H9 (cell line): ENCODE measurements at places on chromosomes 1 and 21. TPM values are rescaled to one million over a fixed set of nuclear protein-coding genes. Genes with fewer than 3 reads are reported as not detected.

The FMO3 gene
- total RNA-seq, result not detected in 2 replicates

The EPS8L3 gene
- total RNA-seq, result not detected in 2 replicates

The THEMIS2 gene
- 17.2 and 18.7 TPM in 2 replicates for total RNA-seq

The TMPRSS2 gene
- 10.2 and 12.1 TPM in 2 replicates for total RNA-seq

The ANGPTL3 gene
- not detected in 2 replicates for total RNA-seq

The POGZ gene
- 93.0 and 102 TPM in 2 replicates for total RNA-seq

The G0S2 gene
- total RNA-seq, result 0.26 and 0.35 TPM in 2 replicates

The B3GALT2 gene
- total RNA-seq, result not detected in 2 replicates

The SLC30A2 gene
- 0.35 TPM in 2 replicates for total RNA-seq

The RNU1-1 gene
- total RNA-seq, result 1,874 and 2,051 TPM in 2 replicates

DNA sequence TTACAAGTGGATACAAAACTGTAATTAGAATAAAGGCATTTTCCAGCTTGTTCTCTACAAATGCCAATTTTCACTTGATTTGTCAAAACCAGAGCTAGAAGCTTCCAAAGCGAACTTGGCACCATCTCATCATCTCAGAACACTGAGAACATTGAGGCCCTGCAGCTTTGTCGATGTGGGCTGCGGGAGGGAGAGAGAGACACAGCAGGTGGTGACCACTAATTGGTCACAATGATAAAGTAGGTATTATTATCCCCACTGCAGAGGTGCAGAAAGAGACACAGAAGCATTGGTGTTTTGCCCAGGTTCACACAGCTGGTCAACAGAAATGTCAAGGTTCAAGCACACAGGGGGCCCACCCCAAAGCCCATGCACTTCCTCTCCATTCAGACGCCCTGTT is 72.2 kb upstream of the KRTAP19-8 start:
- no peak overlapping the region for H3K27ac ChIP-seq
- H3K4me1 ChIP-seq, result no peaks in the 10 kb centered on the region
- DNase-seq, result no peak
- H3K27me3 ChIP-seq, result no peaks in the 10 kb centered on the region
- H3K36me3 ChIP-seq, result peaks cover 23% of the 10 kb centered on the region
- H3K4me3 ChIP-seq, result no peak overlapping the region

DNA sequence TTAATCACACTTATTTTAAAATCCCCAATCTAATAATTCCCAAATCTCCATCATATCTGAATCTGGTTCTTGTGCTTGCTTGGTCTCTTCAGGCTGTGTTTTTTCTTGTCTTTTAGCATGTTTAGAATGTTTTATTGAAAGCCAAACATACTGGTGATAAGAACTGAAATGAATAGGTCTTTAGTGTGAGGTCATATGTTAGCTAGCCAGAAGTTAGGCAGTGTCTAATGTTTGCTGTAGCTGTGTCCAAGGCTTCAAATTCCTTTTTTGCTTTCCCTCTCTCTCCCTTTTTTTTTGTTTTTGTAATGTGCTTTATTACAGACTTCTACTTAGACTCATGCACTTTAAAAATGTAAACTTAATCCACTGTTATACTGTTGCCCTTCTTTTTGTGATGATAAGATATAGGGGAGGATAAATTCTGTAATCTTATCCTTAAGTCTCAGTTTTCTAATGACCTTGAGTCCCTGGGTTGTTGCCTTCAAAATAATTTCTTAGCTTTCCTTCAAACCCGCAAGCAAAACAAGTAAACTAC is 725.1 kb downstream of the BRINP3 start:
- DNase-seq, result no peak
- no peaks in the 10 kb centered on the region for H3K27me3 ChIP-seq
- no peaks in the 10 kb centered on the region for H3K4me1 ChIP-seq
- no peak overlapping the region for H3K27ac ChIP-seq
- no peak overlapping the region for H3K4me3 ChIP-seq

GRCh38 chr1:188670837-188671236 is 1806.8 kb downstream of the BRINP3 start:
- no peak overlapping the region for H3K4me3 ChIP-seq
- DNase-seq, result no peak
- peaks cover 10% of the 10 kb centered on the region for H3K36me3 ChIP-seq
- peaks cover 8% of the 10 kb centered on the region; the same call in 1 of the 2 replicates for H3K4me1 ChIP-seq
- H3K27me3 ChIP-seq, result no peaks in the 10 kb centered on the region

DNA sequence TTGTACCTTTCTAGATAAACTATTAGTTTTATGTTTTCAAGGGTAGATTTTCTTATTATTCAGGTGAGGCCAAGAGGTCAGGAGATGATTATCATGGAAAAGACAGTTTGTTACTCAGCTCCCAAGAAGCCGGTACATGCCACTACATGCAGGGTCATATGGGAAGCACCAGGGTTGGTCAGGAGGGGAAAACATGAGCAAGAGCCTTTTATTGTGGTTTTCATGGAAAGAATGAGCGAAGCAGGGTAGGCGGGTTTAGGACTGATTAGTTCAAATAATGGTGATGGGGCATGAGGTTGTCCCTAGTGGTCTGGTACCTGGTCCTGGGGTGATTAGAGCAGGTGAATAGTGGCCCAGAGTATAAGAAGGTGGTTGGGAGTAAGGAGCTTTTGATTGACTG is 189.9 kb downstream of the APP start:
- no peak overlapping the region for H3K4me3 ChIP-seq
- no peaks in the 10 kb centered on the region for H3K27me3 ChIP-seq
- no peak overlapping the region for H3K27ac ChIP-seq
- DNase-seq, result no peak
- H3K4me1 ChIP-seq, result peaks cover 7% of the 10 kb centered on the region; the same call in 1 of the 2 replicates
- H3K36me3 ChIP-seq, result peaks cover 57% of the 10 kb centered on the region

DNA sequence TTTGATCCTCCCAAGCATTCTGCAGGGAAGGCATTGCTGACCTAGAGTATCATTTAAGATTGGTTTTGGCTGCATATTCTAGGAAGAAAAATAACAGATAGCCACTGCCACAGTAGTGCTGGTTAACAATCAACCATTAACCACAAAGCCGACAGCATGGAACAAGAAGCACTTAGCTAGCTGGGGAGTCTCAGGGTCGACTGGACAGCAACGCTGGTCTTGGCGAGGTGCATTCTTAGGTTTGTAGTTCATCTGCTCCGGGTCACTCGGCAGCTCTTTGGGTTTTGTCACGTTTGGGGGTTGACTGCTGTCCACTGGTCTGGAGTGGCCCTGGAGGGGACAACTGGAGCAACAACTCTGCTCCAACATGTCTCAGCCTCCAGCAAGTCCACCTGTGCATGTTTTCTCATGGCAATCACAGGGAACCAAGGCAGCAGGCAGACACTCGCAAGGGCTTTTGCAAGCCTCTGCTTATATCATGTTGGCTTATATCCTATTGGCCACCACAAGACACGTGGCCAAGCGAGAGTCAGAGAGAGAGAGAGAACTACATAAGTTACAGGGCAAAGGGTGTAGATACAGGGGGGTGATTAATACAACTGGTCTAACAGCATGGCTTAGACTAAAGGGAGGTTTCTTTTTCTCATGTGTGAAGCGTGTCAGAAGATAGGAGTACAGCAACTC is 99.5 kb downstream of the LACTBL1 start:
- H3K27ac ChIP-seq, result no peak overlapping the region
- H3K4me3 ChIP-seq, result no peak overlapping the region
- no peaks in the 10 kb centered on the region for H3K36me3 ChIP-seq
- no peak for DNase-seq
- no peaks in the 10 kb centered on the region for H3K27me3 ChIP-seq

GRCh38 chr21:39141502-39141901 is 41.7 kb downstream of the PSMG1 start:
- DNase-seq, result no peak
- no peak overlapping the region for H3K27ac ChIP-seq
- no peaks in the 10 kb centered on the region for H3K27me3 ChIP-seq
- no peak overlapping the region for H3K4me3 ChIP-seq
- no peaks in the 10 kb centered on the region; the same call in 1 of the 2 replicates for H3K4me1 ChIP-seq

DNA sequence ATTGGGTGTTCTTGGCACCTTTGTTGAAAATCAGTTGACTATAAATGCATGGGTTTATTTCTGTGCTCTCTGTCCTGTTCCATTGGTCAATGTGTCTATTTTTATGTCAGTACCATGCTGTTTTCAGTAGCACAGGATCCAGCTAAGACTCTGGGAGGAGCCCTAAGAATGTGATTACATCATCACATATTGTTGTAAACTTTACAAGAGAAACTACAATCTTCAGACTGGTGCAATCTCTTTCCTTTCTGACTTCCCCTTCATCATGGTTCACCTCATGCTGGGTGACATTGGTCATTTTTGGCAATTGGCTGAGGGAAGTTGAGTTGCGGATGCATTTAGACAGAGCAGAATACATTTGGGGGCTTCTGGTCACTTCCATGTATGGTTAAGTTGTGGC is 88.4 kb downstream of the C21orf91 start:
- no peaks in the 10 kb centered on the region for H3K27me3 ChIP-seq
- no peak for DNase-seq
- H3K27ac ChIP-seq, result no peak overlapping the region
- H3K4me1 ChIP-seq, result no peaks in the 10 kb centered on the region
- H3K36me3 ChIP-seq, result no peaks in the 10 kb centered on the region
- H3K4me3 ChIP-seq, result no peak overlapping the region

- H3K27me3 ChIP-seq, result no peaks in the 10 kb centered on the region
- no peaks in the 10 kb centered on the region for H3K4me1 ChIP-seq
- no peaks in the 10 kb centered on the region for H3K36me3 ChIP-seq
- no peak for DNase-seq
Observed at GRCh38 chr1:233993651-233994050, 89.2 kb downstream of the SLC35F3 start.

- no peaks in the 10 kb centered on the region for H3K36me3 ChIP-seq
- no peak overlapping the region for H3K27ac ChIP-seq
- no peak for DNase-seq
- no peak overlapping the region for H3K4me3 ChIP-seq
- no peaks in the 10 kb centered on the region for H3K27me3 ChIP-seq
Observed at GRCh38 chr1:177744906-177745305, 225.0 kb downstream of the SEC16B start.

- DNase-seq, result no peak
- H3K27me3 ChIP-seq, result no peaks in the 10 kb centered on the region
- no peak overlapping the region for H3K27ac ChIP-seq
- peaks cover 3% of the 10 kb centered on the region; the same call in 1 of the 2 replicates for H3K36me3 ChIP-seq
Observed at GRCh38 chr1:5813480-5813879, 178.7 kb downstream of the NPHP4 start.

- H3K27me3 ChIP-seq, result no peaks in the 10 kb centered on the region
- no peak overlapping the region for H3K27ac ChIP-seq
- H3K4me3 ChIP-seq, result no peak overlapping the region
Observed at GRCh38 chr21:45472445-45473365, 67.7 kb downstream of the COL18A1 start.

DNA sequence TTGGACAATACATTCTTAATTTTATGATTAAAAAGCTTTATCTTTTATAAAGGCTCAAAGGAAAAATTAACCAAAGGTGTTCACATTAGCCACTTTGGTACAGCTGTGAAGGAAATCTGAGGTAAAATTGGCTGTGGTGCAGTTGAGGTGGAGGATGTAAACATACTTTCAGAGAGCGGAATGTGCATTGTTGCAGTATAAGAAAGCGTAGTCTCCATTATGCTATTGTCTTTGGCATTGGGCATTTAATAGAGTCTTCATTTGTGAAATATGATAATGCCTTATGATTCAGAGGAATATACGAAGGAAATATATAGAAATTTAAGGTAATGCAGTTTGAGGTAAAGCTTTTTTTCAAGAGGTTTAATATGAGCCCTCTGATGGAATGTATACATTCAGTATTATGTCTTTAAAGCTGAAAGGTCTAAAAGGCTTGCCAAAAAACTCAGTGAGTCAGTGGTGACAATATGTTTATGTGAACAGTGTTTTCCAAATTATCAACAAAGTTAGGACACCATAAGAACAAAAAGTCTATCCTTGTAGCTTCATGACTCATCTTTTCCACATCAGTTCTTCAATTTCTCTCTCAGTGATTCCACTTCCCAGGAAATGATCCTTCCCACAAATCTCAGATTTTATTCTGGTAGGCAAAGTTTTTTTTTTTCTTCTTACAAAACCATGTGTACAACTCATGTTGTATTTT is 26.9 kb upstream of the DDR2 start:
- no peak for DNase-seq
- no peak overlapping the region for H3K4me3 ChIP-seq
- H3K27me3 ChIP-seq, result no peaks in the 10 kb centered on the region

GRCh38 chr1:54557671-54558355 is 9.8 kb downstream of the ACOT11 start:
- H3K27me3 ChIP-seq, result no peaks in the 10 kb centered on the region
- no peaks in the 10 kb centered on the region; the same call in 1 of the 3 replicates for H3K36me3 ChIP-seq
- no peak for DNase-seq
- no peak overlapping the region for H3K27ac ChIP-seq

GRCh38 chr1:159581422-159581821 is 6.2 kb upstream of the APCS start:
- DNase-seq, result no peak
- no peaks in the 10 kb centered on the region for H3K4me1 ChIP-seq
- H3K4me3 ChIP-seq, result no peak overlapping the region
- H3K27ac ChIP-seq, result no peak overlapping the region

- DNase-seq, result no peak
- no peaks in the 10 kb centered on the region for H3K4me1 ChIP-seq
- no peaks in the 10 kb centered on the region for H3K27me3 ChIP-seq
- no peak overlapping the region for H3K4me3 ChIP-seq
- no peak overlapping the region for H3K27ac ChIP-seq
- H3K36me3 ChIP-seq, result no peaks in the 10 kb centered on the region; the same call in 2 of the 3 replicates
Observed at GRCh38 chr1:22362626-22363402, 88.8 kb upstream of the ZBTB40 start.

GRCh38 chr1:42723511-42723910 is 16.5 kb downstream of the CLDN19 start:
- H3K27ac ChIP-seq, result no peak overlapping the region
- no peaks in the 10 kb centered on the region for H3K4me1 ChIP-seq
- no peaks in the 10 kb centered on the region for H3K27me3 ChIP-seq

GRCh38 chr1:84892705-84893618 is at the start of gene LPAR3:
Gene LPAR3, minus strand, starts transcription at chr1:84893206. Its CDS starts 27,086 bp downstream, at chr1:84866120.
- no peak within 1 kb of the TSS for H3K27ac ChIP-seq
- H3K27me3 ChIP-seq, result no peaks in the 10 kb centered on the region; the same call in 1 of the 2 replicates

DNA sequence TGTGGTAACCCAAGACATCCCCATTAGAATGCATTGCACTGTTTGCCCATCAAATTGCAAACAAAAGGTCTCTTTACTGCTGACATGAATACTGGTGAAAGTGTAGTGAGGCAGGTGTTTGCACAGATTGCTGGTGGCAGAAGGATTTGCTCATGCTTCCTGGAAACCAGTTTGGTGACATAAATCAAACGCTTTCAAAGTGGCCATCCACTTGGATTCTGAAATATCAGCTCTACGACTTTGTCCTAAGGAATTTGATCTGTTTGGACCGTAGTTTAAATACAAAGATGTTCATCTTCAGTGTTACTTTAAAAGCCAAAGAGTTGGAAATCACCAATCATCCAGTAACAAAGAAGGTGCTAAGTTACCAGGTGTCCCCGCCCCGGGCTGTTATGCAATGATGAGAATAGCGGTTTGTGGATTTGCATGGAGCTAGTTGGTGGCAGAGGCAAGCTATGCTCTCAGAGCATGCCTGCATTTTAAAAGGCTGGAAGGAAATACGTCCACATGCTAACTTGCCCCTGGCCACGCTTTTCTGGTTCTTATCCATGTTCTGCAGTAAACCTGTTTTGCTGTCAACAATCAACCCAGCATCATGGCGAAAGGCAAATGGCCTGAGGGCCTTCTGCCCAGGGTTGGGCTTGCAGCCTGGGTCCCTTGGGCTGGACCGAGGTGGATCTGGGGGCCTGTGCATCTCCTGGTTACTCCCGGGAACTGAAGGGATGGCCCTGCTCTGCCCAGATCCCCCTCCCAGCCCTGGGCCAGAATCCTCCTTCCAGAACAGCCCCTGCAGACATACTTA is 49.2 kb downstream of the UMODL1 start:
- no peak overlapping the region for H3K4me3 ChIP-seq
- H3K27ac ChIP-seq, result no peak overlapping the region
- H3K27me3 ChIP-seq, result no peaks in the 10 kb centered on the region
- peak; percentile 50 for DNase-seq
- H3K36me3 ChIP-seq, result no peaks in the 10 kb centered on the region

GRCh38 chr1:48017716-48018115 is 20.5 kb upstream of the TRABD2B start:
- peak; percentile 4 for DNase-seq
- no peak overlapping the region for H3K4me3 ChIP-seq
- H3K27me3 ChIP-seq, result no peaks in the 10 kb centered on the region
- no peaks in the 10 kb centered on the region for H3K36me3 ChIP-seq
- no peaks in the 10 kb centered on the region for H3K4me1 ChIP-seq
